ENCODE measurements at places on chromosomes 16 and 17. TPM values are rescaled to one million over a fixed set of nuclear protein-coding genes. Genes with fewer than 3 reads are reported as not detected.

- no peak for DNase-seq
Measured at GRCh38 chr16:51994597-51994996, 552.3 kb downstream of the TOX3 start.

DNA sequence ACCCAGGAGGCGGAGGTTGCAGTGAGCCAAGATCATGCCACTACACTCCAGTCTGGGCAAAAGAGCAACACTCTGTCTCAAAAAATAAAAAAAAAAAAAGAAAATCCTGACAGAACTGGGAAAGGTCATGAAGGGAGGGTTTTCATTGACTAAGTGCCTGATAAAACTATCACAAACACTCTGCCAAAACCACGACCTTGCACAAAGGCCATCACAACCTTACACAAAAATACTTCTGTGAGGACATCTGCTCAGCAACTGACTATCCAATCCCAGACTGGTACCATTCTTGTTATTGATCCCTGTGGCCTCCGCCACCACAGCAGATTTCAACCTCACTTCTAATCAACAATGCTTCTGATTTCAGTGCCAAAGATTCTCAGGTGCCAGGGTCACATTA lies 40.1 kb downstream of the MPHOSPH6 start:
- DNase-seq = no peak

- no peak for DNase-seq
Measured at GRCh38 chr17:42340691-42341127, 47.5 kb downstream of the STAT3 start.

- DNase-seq = no peak
Measured at GRCh38 chr17:53032861-53033271, 789.9 kb upstream of the KIF2B start.

GRCh38 chr17:55140809-55141208 lies 124.0 kb upstream of the HLF start:
- no peak for DNase-seq

DNA sequence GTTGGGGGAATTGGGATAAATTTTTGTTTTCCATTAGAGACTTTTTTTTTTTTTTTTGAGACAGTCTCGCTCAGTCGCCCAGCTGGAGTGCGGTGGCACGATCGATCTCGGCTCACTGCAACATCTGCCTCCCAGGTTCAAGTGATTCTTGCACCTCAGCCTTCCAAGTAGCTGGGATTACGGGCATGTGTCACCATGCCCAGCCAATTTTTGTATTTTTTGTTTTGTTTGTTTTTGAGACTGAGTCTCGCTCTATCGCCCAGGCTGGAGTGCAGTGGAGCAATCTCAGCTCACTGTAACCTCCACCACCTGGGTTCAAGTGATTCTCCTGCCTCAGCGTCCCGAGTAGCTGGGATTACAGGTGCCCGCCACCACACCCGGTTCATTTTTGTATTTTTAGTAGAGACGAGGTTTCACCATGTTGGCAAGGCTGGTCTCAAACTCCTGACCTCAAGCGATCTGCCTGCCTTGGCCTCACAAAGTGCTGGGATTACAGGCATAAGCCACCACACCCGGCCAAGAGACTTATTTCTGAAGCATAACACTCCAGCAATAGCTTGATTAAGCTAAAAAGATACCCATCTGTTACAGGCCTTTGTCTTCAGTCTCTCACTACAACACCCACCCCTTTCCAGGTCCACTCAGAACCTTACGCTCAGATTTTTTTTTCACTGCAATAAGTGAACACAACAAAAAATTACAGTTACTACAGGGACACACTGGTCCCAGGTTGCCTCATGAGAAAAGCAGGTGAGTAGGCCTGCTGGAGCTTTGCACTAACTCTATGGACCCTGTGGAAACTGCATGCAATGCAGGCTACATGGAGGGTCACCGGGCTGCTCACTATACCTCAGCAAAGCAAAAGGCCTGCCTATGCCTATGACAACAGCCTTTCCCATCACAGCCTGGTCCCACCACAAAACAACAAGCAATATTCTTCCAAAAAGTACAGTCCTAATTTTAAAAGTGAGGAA lies 34.6 kb downstream of the KANSL1 start:
- no peak for DNase-seq

GRCh38 chr17:33115366-33115765 lies 123.7 kb downstream of the SPACA3 start:
- no peak for DNase-seq

GRCh38 chr16:69709456-69710084 lies 16.8 kb downstream of the NQO1 start:
- no peak for DNase-seq

Gene FSCN2
- total RNA-seq = 6.6 TPM

Gene CD300LB
- 0.25 TPM for total RNA-seq
